ENCODE measurements at places on chromosomes 7 and 10.

DNA sequence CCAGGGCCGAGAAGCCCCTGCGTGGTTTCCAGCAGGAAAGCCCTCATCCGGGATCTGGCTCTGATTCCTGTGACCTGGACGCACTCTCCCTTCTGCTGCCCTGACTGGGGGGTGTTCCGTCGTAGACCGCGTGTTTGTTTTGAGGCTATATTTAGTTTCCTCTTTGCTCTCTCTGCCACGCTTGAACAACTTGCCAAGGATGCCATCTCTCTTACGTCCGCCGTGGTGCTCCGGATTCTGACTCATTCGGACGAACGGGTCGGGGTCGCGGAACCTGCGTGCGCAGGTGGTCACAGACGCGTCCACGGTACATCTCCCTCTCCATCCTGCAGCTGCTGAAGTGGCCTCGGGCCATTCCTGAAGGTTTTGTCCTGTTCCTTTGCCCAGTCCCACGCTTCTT lies 10.4 kb upstream of the SORCS3 start:
- no peak for DNase-seq

- DNase-seq = no peak
These were observed 3.8 kb downstream of the HHEX start for GRCh38 chr10:92693534-92693893.

DNA sequence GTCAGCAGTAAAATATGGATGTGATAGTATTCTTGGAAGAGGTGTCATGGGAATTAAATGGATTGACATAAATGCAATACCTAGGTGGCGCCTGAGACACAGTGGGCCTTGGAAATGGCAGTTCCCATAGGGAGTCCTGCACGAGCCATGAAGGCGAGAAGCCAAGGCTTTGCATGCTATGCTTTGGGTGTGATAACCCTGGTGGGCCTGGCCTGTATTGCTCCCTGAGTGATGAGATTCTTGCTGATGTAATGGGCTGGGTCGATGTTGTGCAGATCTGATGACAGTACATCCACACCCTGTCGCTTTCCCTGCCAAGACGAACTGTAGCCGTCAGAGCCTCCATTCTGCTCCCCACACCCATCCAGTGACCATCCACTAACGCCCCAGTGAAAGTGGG lies 46.4 kb downstream of the CREB5 start:
- DNase-seq = no peak

DNA sequence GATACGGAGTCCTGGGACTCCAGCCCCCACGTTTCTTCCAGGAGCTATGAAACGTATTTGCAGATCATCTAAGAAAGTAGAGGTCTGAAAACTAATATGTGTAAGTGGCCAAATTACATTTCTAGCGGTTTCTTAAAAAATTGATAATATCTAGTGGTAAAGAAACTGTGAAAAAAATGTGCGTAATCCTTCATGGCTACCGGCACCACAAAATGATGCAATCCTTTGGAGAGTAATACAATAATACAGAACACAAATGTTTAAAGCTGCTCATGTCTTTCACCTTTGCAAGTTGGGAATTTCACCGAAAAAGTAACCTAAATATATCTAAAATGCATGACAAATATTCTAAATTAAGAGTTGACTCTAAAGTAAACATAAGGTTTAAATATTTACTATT lies 742.1 kb downstream of the GRID1 start:
- DNase-seq = no peak

DNA sequence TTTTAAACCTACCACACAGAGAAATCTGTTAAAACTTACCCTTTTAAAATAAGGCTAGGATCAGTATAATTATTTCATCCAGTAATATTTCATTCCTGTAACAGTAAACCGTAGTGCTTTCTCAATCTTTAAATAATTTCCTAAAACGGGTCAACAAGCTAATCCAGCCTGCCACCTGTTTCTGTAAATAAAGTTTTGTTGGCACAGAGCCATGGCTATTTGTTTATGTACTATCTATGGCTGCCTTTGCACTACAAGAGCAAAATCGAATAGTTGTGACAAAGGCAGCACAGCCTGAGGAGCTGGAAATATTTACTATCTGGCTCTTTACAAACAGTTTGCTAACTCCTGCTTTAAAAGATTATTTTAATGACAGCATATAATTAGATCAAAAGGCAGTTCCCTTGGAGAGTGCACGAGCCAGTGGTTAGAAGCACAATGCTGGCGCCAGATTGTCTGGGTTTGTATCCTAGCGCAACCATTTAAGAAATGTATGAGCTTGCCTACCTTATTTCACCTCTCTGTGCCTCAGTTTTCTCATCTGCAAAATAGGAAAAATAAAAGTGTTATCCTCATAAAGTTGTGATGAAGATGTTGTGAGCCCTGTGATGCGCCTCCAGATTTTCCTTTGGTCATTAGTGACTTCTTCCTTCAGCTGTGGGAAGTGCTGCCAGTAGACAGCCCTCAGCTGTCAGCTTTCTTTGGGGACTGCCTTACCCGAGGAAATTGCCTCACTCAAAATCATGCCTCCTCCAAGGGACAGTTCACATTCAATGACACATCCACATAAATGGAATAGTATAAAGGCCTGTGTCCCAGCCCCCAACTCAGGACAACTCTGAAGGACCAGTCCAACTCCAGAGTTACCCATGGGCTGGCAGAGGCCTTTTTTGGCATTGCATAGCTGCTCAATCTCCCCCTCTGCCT lies 11.8 kb upstream of the MIOS start:
- DNase-seq = no peak

DNA sequence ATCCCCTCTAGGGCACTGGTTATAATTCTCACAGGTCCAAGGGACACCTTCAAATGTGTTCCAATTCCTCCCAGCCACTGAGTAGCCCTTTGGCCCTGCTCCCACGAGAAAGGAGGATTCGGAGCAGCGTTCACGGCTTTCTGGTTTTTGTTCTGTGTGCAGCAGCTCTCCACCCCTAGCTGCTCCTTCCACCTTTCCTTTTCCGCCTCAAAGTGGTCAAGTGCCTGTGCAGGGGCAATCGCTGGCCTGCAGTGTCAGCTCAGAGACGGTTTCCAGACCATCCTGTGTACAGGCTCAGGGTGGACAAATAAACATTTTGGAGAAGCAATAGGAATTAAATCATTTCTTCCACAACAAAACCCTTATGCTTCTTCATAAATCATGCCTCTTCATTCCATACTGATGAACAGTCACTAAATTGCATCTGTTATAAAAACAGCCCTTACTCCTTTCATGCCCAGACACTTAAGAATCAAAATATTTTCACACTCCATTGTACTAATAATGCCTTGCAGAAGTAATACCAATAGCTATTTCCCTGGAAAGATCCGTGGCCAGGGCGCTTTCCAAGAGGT lies 1.1 kb downstream of the KIAA1549 start:
- no peak for DNase-seq

DNA sequence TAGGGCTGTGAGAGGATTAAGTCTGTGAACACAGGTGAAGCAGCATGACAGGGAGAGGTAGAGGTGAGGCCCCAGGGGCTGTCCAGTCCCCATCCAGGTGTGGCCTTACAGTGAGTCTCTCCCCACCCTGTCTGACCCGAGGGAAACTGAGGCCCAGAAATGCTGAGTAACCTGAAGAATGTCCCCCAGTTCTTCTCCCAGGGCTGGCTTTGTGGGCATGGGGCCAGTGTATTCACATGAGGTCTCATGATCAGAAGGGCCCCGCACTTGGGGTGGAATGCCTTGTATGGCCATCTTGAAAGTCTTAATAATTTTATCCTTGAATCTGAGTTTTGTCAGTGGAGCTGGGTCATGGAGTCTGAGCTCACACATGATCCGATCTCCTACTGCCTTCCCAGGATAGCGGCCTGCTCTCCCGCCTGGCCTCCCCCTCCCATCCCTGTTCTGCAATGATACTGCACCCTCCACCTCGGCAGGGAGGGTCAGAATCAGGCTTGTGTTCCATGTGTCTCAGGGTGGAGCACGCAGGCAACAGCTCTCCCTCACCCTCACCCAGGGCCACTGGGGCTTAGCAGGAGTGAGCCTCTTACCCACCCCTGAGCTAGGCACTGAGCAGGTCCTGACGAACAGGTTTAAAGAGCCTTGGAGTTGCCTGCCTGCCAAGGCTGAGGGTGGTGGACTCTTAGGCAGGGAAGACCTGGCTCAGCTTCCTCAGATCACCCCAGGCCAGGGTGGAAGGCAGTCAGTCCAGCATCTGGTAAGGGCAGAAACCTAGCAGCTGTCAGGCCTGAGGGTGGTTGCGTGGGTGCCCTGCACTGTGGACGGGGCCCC lies 41.4 kb upstream of the NPFFR1 start:
- DNase-seq = no peak

DNA sequence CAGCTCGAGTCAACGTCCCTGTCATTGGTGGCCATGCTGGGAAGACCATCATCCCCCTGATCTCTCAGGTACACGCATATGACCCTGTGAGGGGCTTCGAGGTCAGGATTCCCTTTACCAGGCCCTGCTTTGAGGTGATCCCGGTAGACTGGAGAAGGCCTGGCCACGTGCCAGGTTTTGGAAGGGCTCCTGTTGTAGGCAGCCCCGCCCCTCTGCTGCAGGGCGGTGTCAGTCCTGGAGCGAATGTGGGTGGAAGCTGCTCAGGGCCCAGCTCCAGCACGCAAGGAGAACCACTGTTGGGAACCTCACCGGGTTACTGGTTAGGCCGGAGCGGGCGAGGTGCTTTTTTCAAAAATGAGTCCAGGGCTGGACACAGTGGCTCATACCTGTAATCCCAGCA lies 15.6 kb downstream of the MDH2 start:
- DNase-seq = no peak

GRCh38 chr7:73758581-73759138 lies 11.4 kb downstream of the CLDN3 start:
- DNase-seq = no peak

DNA sequence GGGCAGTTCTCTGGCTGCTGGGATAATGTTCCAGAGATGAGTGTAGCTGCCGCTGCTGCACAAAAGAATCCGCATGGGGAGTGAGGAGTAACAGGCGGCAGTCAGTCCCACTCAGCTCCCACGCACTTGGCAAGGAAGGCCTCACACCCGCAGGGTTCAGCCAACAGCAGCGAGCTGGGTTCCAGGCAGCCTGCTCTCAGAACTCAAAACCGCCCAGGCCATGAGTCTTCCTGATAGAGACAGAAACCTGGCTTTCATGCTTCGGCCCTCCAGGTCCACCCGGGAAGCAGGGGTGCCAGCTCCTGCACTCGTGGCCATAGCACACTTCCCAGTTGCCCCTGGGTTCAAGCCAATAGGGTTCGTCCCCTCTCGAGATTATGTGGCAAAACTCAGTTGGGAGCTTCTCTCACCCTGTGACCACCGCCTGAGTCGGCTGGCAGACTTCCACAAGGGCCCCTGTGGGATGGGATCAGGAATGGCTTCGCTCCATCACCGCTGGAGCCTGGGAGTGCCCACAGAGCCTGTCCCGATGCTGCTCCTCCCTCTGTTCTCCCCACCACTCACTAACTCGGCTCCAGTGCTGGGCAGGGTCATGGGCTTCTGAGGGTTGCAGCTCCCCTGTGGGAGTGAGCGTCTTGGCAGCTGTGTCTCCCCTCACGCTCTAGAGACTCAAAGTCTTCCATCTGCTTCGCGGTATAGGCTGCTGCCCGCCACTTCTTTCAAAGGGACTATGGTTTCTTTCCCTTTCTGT lies 20.6 kb downstream of the CLRN3 start:
- no peak for DNase-seq

GRCh38 chr10:520402-520787 lies 169.1 kb downstream of the DIP2C start:
- DNase-seq = no peak

DNA sequence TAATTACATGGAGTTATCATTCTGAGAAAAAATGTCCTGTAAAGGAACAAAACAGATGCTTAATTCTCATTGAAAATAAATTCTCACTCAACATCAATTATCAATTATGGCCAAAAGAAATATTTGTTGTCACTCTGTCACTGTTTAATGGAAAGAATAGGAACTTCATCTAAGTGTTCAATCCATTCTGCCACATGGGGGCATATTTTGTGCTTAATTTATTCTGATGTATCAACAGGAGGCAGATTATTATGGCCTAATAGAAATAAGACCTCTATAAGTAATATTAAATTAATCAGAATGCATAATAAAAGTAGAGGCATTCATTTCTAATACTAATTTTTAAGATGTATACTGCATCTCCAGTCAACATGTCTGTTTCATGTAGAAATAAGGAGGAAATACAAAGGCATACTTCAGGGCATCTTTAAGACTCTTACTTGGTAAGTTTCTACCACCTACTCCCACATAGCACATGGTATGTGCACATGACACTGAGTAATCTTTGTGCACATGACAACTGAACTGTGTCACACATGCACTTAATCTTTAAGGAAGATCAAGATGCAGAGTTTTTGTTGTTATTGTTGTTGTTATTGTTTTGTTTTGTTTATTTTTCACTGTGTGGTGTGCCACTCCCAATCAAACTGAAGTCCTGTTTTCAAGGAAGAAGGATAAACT lies 420.4 kb upstream of the SEMA3A start:
- DNase-seq = no peak

- no peak for DNase-seq
These were observed 113.5 kb downstream of the SMURF1 start for GRCh38 chr7:99030457-99030856.

- no peak for DNase-seq
These were observed 10.2 kb downstream of the MXI1 start for GRCh38 chr10:110217662-110218008.

DNA sequence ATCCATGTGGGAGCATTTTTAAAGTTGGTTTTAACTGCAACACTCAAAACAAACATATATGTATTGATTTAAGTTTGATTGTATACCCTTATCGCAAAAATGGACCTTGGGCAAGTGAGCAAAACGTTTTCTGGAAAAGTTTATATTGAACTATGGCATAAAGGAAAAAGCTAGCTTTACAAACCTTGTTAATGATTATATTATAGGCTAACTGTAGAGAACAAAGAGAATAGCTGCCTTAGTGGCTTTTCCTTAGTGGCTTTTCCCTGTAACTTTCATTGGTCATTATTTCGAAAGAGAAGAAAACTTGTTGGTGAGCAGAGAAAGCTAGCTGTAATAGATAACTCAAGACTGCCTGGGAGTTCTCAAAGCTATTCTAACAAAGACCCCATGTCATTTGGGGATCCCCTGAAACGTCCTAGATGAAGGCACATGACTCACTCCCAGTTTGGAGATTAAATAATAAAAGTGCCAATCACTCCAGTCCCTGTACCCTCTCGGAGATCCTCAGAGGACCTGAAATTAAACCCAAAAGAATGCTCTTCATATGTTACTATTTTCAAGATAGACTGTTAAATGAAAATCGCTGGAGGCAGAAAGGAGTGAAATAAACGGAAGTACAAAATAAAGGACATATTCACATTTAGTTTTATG lies 92.1 kb downstream of the SRI start:
- no peak for DNase-seq

DNA sequence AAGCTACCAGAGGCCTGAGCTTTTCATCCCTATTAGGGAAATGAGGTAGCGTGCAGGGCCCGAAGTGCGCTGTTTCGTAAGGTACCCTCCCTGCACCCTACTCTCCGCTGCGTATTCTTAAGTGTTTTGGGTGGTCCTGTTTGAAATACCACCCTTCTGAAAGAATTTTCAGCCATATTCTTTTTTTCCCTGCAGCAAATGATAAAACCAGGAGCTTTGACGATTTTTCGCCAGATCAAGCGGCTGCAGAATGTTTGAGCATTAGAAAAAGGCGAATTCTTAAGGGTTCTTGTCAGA lies 1.2 kb downstream of the RSBN1L start:
- no peak for DNase-seq

GRCh38 chr7:99357701-99358490 lies 16.6 kb upstream of the ARPC1B start:
- DNase-seq = no peak

GRCh38 chr10:131237991-131238651 lies 73.4 kb downstream of the TCERG1L start:
- DNase-seq = no peak
